ENCODE measurements at places on chromosomes 12 and 14.
A peak's percentile ranks its signal among the peaks of the same experiment; 100 is the strongest.

GRCh38 chr14:105050551-105050897, 14.7 kb downstream of the GPR132 start:
- no peak for DNase-seq

GRCh38 chr12:93363841-93364297, 13.9 kb upstream of the NUDT4 start:
- DNase-seq: no peak

- no peak for DNase-seq
These were observed 40.8 kb downstream of the PAX9 start for GRCh38 chr14:36702474-36702873.

GRCh38 chr12:30996752-30997151, 70.2 kb downstream of the TSPAN11 start:
- DNase-seq: no peak

DNA sequence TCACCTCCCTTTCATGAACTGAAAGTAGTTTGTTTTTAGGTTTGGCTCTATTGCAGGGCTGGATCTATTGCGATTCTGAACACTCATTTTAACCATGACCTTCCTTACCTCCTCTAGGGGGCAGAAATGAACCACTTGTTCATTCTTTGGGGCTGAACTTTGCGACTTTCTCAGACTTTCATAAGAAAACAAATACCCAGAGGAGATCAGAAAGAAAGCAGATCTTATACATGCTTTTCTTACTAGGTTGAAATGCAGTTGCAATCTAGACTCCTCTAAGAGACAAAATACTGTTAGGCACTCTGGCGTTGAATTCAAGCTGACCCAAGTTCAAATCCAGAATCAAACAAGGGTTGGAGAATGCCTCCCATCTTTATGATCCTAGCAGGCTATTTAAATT, 32.6 kb upstream of the PLEKHG3 start:
- DNase-seq: peak; percentile 57

DNA sequence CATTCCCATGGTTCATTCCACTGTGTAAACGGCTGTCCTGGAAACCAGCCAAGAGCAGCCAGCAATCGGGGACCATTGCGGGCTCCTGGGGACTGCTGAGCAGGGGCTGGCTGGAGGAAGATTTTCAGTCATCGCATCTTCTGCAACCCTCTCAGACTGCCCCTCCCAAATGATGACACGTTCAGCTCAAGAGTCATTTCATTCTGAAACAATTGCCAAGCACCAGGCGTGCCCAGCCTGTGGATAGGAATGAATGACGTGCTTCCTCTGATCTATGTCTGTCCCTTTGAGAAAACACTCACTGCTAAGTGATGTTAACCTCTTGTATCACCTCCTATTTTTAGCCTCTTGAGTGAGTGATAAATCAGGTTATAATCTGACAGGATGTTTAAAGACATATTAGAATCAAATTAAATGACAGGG, 62.0 kb downstream of the NDUFA12 start:
- DNase-seq: no peak

DNA sequence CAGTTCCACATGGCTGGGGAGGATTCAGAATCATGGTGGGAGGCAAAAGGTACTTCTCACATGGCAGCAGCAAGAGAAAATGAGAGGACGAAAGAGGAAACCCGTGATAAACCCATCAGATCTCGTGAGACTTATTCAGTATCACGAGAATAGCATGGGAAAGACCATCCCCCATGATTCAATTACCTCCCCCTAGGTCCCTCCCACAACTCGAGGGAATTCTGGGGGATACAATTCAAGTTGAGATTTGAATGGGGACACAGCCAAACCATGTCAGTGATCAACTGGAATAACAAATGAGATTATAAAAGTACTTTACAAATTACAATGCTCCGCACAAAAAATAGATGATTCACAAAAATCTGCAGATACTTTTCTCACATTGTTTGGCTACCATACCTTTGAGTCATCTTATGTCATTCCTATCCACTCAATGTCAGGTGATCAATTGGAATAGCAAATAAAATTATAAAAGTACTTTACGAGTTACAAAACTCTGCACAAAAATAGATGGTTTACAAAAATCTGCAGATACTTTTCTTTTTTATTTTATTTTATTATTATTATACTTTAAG, 338.9 kb downstream of the C12orf50 start:
- DNase-seq: no peak

DNA sequence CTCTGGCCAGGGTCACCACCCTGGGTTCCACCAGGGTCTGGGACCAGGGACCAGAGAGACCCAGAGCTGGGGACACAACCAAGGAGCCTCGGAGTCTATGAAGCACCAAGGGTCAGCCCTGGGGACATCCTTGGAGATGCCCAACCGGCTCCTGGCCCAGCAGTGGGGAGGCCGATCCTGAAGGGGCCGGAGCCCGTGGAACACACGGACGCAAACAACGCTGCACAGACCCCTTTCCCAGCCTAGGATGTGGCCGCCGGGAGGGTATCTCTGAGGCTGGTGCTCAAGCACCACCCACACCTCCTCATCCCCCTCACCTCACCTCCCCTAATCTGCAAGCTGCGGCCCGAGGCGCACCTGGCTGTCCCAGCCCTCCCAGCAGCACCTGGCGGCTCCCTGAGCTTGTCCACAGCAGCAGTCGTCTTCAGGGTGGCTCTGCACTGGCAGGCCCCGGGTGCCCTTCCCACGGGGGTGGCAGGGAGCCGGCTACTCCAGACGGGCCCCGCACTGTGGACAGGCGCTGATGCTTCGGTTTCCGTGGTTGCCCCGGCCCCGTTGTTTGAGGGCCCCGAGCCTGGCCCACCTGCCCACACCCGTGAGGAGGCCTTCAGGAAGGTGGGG, 146.8 kb upstream of the C14orf180 start:
- DNase-seq: no peak

- DNase-seq: no peak
These were observed 47.0 kb upstream of the KCNH3 start for GRCh38 chr12:49491823-49492222.

DNA sequence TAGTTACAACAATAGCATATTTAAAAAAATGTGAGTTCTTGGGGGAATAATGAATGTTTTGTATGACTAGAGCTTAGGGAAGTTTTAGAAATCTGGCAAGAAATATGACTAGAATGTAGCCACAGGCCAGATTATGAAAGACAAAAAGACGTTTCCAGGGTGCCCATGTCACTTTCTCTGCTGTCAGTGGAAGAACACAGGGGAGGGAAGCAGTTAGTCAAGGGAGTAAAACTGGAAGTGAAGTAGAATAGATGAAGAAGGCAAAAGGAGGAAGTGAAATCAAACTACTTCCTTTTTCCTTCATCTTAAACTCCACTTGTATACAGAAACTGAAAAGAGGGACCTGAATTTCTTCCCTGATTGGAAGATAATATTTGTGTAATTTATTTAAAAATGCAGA, 81.2 kb upstream of the ATP2B1 start:
- no peak for DNase-seq

DNA sequence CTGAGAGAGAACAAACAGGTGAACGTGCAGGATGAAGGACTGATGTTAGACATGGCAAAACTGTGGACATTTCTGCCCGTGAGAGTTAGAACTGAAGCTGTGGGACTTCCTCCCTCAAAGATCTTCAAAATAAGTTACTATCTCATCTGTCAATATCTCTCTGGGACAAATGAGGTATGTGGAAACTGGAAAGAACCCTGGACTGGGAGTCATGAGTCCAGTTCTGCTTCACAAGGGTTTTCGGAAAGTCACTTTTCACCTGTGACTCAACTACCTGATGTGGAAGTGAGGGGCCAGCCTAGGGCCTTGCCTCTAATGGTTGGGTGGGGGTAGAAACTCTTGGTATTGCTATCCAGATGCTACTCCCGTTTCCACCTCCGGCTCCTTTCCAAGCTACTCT, 47.3 kb downstream of the RAB35 start:
- DNase-seq: no peak

GRCh38 chr14:27234331-27234730, 636.5 kb upstream of the NOVA1 start:
- DNase-seq: no peak

GRCh38 chr12:132494294-132495164, 4.6 kb downstream of the FBRSL1 start:
- no peak for DNase-seq

GRCh38 chr12:2580821-2581220, 213.9 kb upstream of the FKBP4 start:
- no peak for DNase-seq

DNA sequence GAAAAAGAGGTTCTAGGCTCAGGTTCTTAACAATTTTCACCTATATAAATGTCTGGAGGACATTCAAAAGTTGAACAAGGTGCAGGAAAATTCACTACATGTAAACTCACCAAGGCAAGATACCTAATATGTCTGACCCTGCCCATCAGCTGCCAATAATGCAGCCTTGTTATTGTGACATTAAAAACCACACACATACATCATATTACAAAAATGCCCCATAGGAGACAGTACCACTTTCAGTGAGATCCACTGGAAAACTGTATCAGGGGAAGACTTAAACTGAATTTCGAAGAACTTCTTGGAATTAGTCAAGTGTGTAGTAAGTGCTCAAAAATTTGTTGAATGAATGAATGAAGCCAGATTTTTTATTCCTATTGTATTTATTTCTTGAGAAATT, 83.1 kb downstream of the KICS2 start:
- DNase-seq: no peak

DNA sequence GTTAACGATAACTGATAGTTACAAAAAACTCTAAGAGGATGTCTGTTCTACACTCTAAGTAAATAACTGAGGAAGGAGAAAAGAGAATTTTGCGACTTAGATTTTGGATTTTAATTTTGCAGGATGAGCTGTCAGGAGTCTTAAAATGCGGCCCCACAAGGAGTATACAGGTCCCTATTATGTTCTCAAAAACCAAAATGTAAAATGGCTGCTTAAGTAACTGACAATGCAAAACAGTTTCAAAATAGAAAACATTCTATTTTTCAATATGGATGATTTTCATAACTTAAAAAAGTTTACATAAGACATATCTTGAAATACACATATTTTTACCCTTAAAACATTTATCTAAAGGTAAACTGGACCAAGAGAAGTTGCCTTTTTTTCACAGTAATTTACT, 2.6 kb downstream of the CD69 start:
- DNase-seq: no peak

- no peak for DNase-seq
These were observed 6.1 kb upstream of the FAIM2 start for GRCh38 chr12:49909826-49910225.

DNA sequence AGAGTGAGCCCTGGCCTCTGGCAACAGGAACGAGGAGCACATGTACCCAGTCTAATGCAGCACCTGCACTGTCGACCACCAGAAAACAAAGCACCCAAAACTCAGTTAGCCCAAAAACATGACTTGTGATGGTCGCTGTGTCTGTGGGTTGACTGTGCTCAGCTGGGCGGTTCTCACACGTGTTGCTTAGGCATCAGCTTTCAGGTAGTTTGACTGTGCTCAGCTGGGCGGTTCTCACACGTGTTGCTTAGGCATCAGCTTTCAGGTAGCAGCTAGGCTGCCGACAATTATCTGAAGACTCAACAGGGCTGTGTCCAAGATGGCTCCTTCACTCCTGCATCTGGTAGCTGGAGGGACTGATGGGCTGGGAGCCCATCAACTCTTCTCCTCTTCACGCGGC, 1.2 kb upstream of the LRCOL1 start:
- no peak for DNase-seq

DNA sequence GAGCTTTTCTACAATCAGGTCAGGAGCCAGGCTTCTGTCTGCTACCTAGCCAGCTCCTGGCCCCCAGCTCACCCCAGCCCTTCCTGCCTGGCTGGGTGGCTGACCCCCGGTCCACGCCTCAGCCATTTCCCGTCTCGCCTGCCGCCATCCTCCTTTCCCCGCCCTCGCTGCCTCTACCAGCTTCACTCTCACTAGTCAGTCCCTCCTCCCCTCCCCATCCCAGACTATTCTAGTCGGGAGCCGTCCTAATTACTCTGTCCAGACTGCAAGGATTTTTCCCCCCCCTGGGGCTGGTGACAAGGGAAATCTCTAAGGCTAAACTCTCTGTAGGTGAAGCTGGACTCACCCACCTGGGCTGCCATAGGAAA, 825 bp downstream of the DHH start:
- no peak for DNase-seq

DNA sequence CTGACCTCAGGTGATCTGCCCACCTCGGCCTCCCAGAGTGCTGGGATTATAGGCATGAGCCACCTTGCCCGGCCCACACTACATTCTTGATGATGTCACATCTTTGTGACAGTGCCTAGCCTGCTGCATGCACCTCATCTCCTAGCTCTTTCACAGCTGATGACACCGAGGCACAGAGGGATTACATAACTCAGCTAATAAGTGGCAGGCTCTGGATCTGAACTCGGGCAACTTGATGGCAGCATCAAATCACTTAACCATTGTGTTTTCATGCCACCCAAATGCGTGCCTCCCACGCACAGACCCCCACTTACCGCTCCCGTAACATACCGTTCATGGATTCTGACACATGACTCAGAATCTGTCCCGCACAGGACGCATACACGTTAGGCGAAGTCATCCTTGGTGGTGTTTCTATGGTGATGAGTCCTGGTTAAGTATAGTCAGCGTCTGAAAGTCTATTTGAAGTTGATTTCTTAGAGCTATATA, 7.4 kb downstream of the TMEM120B start:
- peak; percentile 94 for DNase-seq

GRCh38 chr14:78664841-78665240, 494.7 kb downstream of the NRXN3 start:
- no peak for DNase-seq

DNA sequence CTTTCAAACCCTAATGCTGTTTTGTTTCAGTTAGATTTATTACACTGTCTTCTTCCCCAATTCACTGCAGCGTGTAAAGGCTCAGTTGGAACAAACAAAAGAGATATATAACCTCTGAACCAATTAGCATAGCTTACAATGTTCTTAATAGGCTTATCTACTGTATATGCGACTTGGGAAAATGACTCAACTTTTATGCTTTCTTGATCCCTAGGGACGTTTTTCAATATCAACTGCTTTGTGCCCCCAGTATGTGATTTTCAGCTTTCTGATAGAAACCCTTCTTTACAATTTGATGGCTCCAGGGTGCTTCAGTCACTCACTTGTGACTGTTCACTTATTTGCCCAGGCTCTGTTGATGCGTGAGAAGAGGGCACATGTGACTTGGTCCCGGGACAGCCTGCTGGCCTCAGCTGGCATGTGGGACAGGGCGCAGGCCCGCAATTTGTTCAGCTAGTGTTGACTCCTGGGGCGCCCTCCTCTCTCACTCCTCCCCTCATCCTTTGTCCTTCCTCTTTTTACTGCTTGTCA, 107.1 kb downstream of the TMTC2 start:
- no peak for DNase-seq
